ENCODE measurements at places on chromosomes 12 and 14.

GRCh38 chr14:43285575-43285974, 1221.5 kb downstream of the FSCB start:
- no peak for DNase-seq

GRCh38 chr12:98533723-98534251, 18.4 kb downstream of the TMPO start:
- DNase-seq = no peak

- DNase-seq = no peak
Measured at GRCh38 chr14:66496188-66496807, 10.1 kb downstream of the CCDC196 start.

DNA sequence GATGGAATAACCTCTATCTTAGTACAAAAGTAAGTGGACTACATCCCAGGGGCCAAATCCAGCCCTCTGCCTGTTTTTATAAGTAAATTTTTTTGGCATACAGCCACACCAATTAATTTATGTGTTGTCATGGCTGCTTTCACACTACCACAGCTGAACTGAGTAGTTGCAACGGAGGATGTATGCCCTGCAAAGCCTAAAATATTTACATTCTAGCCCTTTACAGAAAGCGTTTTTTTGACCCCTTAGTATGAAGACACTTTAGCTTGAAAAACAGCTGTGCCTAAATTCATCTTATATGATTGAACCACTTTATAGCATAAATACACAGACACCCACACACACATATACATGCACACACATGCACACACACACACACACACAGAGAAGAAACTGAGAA, 501.6 kb downstream of the EGLN3 start:
- no peak for DNase-seq

GRCh38 chr12:5464096-5464495, 32.2 kb downstream of the NTF3 start:
- no peak for DNase-seq

GRCh38 chr14:94171208-94171607, 2.9 kb upstream of the PPP4R4 start:
- no peak for DNase-seq

- no peak for DNase-seq
Measured at GRCh38 chr14:94542811-94543440, 18.3 kb upstream of the SERPINA4 start.

GRCh38 chr12:124715121-124715990, 147.9 kb upstream of the NCOR2 start:
- no peak for DNase-seq

DNA sequence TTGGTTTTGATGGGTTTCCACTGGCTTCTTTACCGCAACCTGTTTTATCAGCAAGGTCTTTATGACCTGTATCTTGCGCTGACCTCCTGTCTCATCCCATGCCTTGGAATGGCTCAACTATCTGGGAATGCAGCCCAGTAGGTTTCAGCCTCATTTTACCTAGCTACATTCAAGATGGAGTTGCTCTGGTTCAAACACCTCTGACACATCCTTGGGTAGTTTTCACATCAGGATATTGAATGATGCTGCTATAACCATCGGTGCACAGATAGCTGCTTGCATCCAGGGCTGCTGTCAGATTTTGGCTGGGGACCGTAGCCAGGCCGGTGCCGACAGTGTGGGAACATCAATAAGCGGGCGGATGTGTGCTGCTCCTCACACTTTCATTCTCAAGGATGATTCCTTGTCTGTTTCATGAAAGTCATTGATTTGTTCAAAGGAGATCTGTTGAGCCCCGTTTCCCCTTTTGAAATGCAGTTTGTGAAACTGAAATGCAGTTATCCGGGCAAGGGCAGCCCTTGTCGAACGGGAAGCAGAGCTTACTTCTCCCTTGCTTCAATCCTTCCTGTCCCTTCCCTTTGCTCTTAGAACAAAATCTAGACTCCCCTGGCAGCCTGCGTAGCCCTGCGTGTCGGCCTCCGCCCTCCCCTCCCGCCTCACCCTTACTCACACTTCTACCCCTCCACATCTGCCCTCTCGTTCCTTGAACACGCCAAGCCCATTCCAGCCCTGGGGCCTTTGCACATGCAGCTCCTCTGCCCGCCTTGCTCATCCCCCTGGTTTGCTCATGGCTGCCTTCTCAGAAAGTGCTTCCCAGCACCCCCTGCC, 49.2 kb upstream of the NCOR2 start:
- no peak for DNase-seq
